Keratinocyte (primary cell): ENCODE measurements at places on chromosomes 16 and 17. TPM values are rescaled to one million over a fixed set of nuclear protein-coding genes. Genes with fewer than 3 reads are reported as not detected.

The CCL4L2 gene
- 0.23 TPM in 1 of 3 replicates, not detected in the others for polyA plus RNA-seq

GRCh38 chr16:6048017-6048416, 950.4 kb upstream of the EEF2KMT start:
- no peak overlapping the region for H3K27ac ChIP-seq
- H3K4me3 ChIP-seq: no peak overlapping the region
- DNase-seq: no peak
- H3K36me3 ChIP-seq: no peaks in the 10 kb centered on the region
- H3K27me3 ChIP-seq: no peaks in the 10 kb centered on the region

The SLFN14 gene
- not detected in 3 replicates for polyA plus RNA-seq

DNA sequence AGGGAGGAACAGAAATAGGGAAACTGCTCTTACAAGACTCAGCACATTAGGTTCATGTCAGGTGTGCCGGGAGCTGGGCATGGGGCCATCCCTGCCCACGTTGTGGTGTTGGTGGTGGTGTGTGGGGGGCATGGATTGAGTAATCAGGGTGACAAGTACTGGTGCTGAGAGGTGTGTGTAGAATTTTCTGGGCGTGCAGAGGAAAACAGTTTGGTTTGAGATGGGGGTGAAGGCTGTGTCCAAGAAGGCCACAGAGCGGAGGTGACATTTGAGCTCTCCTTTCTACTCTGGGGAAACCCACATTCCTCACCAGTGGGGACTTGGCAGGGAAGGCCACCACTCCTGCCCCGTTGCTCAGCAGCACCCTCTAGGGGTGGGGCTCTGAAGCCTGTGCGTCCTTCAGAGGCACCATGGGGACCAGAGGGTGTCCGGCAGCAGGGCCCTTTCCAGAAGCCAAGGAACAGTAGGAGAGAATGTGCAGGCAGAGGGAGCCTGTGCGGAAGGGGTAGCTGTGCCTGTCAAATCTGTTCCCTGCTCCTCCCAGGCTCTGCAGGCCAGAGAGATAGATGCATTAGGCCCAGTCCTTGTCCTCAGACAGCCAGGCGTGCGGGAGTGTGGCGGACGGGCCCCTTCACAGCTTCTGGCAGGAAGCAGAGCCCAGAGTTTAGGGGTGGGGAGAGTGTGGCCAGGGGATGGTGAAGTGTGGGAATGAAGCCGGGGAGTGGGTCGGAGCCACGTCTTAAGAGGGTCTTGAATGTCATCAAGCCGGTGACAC, 48.7 kb upstream of the GSE1 start:
- peaks cover 6% of the 10 kb centered on the region for H3K27me3 ChIP-seq
- no peaks in the 10 kb centered on the region for H3K36me3 ChIP-seq
- H3K27ac ChIP-seq: no peak overlapping the region
- no peak for DNase-seq
- no peak overlapping the region for H3K4me3 ChIP-seq

DNA sequence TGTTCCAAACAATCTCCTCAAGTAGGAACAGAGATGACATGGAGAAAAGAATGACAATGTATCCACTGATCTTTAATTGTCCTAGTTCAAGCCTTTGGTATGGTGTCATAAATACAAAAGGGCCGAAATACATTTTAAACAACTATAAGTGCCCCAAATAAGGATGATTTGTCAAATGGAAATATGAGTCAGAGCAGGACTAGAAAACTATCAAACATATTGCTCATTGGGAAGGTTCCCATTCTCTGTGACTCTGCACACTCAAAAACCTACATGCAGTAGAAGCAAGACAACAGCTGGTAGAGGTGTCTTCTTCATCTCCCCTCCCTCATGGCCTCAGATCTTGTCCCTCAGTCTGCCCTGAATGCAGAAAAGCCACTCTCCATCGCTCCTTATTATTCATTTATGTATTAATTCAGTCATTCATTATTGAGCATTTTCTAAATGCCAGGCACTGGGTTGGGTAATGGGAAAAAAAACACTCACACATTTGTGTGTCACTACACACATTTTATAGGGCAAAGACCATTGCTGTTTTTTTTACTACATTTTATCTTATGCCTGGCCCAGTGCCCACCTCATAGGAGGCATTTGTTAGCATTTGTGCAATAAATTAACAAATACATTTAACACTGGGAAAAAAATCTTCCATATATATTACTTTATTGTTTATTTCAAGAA, 10.1 kb downstream of the CA10 start:
- DNase-seq: no peak
- peaks cover 62% of the 10 kb centered on the region for H3K4me1 ChIP-seq
- no peaks in the 10 kb centered on the region for H3K27me3 ChIP-seq
- H3K36me3 ChIP-seq: no peaks in the 10 kb centered on the region

GRCh38 chr17:81183807-81184206, 17.8 kb upstream of the AATK start:
- H3K36me3 ChIP-seq: no peaks in the 10 kb centered on the region
- H3K4me3 ChIP-seq: no peak overlapping the region
- H3K4me1 ChIP-seq: no peaks in the 10 kb centered on the region

GRCh38 chr17:33868899-33869298, 386.2 kb upstream of the CCL2 start:
- H3K27me3 ChIP-seq: no peaks in the 10 kb centered on the region
- H3K4me3 ChIP-seq: no peak overlapping the region
- no peak overlapping the region for H3K27ac ChIP-seq
- no peaks in the 10 kb centered on the region for H3K36me3 ChIP-seq
- peaks cover 18% of the 10 kb centered on the region for H3K4me1 ChIP-seq
